ENCODE measurements at places on chromosomes 11 and 22. TPM values are rescaled to one million over a fixed set of nuclear protein-coding genes. Genes with fewer than 3 reads are reported as not detected.

Gene CLTCL1
- 9.6 TPM for total RNA-seq

Gene MMP26
- total RNA-seq = not detected

Gene NAALAD2
- 1.8 TPM for total RNA-seq

GRCh38 chr22:40684728-40685127 lies 5.4 kb downstream of the MCHR1 start:
- no peak for DNase-seq

GRCh38 chr11:35088676-35089075 lies 50.3 kb upstream of the CD44 start:
- no peak for DNase-seq

- DNase-seq = no peak
Measured at GRCh38 chr22:49243335-49243734, 584.3 kb downstream of the BRD1 start.

DNA sequence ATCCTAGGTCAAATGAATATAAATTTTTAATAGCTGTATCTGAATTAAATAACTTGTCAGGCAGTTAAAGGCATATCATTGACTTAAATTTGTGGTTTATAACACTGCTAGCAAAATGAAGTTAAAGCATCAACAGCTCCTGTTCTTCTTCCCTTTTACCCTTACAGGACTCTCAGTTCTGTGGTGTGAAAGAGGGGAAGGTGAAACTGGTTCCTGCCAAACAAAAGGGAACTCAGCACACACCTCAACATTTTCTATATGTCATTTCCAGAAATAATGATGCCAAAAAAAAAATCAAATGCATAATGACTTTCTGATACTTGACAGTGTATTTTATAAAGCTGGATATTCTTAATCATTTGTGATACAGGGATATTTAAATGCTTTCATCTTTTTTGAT lies 21.2 kb downstream of the ARL14EP start:
- no peak for DNase-seq

DNA sequence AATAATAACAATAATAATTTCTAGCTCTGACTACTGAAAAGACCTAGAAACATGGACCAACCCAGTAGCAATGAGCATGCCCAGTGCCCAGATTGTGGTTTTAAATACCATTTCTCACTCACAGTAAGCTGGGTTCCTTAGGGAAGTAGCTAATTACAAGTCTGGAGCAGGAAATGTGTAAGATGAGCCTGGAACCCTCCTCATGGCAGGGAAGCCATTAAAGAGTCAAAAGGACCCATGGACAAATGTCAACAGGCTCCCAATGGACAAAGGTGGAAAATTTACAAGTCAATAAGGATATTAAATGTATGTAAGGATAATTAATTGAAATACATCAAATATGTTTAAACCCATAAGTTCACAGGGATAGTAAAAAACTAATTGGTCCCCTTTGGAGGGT lies 10.6 kb upstream of the CSNK2A3 start:
- DNase-seq = no peak

DNA sequence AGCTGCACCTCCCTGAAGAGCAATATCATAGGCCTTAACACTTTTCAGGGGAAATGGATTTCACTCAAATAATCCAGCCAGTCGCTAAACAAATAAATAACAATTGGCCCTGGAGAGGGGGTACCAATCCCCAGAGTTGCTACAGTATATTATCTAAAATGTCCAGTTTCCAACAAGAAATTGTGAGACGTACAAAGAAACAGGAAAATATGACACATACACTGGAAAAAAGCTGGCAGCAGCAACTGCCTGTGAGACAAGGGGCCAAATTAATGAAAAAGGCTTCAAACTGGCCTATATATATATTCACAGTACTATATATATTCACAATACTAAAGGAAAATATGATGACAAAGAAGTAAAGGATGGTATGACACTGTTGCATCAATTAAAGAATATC lies 4.0 kb downstream of the NF2 start:
- no peak for DNase-seq
